ENCODE measurements at places on chromosomes 11 and 22.

- H3K27ac ChIP-seq = no peak overlapping the region
- no peaks in the 10 kb centered on the region for H3K4me1 ChIP-seq
- H3K36me3 ChIP-seq = no peaks in the 10 kb centered on the region
- peaks cover 57% of the 10 kb centered on the region for H3K27me3 ChIP-seq
- no peak for DNase-seq
- H3K4me3 ChIP-seq = no peak overlapping the region
Measured at GRCh38 chr22:48100685-48101417, 1338.4 kb downstream of the TBC1D22A start.

GRCh38 chr11:79160791-79161403, 279.9 kb downstream of the TENM4 start:
- H3K27ac ChIP-seq = no peak overlapping the region
- H3K4me1 ChIP-seq = no peaks in the 10 kb centered on the region
- no peaks in the 10 kb centered on the region for H3K36me3 ChIP-seq
- H3K27me3 ChIP-seq = no peaks in the 10 kb centered on the region
- DNase-seq = no peak

- peaks cover 47% of the 10 kb centered on the region for H3K27me3 ChIP-seq
- H3K4me1 ChIP-seq = peaks cover 14% of the 10 kb centered on the region
- no peak overlapping the region for H3K4me3 ChIP-seq
- DNase-seq = no peak
Measured at GRCh38 chr11:69891421-69892236, 72.4 kb upstream of the FGF3 start.

GRCh38 chr22:39832627-39833074, 60.9 kb downstream of the ENTHD1 start:
- no peak for DNase-seq
- H3K27ac ChIP-seq = no peak overlapping the region
- H3K27me3 ChIP-seq = peaks cover 59% of the 10 kb centered on the region
- H3K4me3 ChIP-seq = no peak overlapping the region

- H3K4me3 ChIP-seq = no peak overlapping the region
- no peak overlapping the region for H3K27ac ChIP-seq
- DNase-seq = no peak
- no peaks in the 10 kb centered on the region for H3K27me3 ChIP-seq
Measured at GRCh38 chr22:27882507-27883290, 36.4 kb downstream of the PITPNB start.

DNA sequence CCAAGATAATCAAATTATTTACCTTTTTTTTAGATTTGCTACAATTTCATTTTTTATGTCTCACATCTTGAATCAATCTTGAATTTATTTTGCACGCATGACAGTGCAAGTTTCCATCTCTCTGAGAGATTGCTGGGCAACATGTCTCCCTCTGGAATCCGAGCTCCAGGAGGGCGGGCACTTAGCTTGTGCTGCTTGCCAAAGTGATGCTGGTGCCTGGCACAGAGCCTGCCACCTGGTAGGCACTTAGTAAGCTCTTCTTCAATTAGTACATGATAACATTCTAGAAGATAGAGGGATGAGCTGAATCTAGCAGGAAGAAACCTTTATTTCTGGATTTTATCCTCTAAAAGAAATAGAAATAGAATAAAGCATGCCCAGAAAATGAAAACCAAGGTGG, 27.5 kb upstream of the OR9I1 start:
- no peaks in the 10 kb centered on the region for H3K4me1 ChIP-seq
- no peak overlapping the region for H3K27ac ChIP-seq
- H3K36me3 ChIP-seq = no peaks in the 10 kb centered on the region
- H3K27me3 ChIP-seq = no peaks in the 10 kb centered on the region

DNA sequence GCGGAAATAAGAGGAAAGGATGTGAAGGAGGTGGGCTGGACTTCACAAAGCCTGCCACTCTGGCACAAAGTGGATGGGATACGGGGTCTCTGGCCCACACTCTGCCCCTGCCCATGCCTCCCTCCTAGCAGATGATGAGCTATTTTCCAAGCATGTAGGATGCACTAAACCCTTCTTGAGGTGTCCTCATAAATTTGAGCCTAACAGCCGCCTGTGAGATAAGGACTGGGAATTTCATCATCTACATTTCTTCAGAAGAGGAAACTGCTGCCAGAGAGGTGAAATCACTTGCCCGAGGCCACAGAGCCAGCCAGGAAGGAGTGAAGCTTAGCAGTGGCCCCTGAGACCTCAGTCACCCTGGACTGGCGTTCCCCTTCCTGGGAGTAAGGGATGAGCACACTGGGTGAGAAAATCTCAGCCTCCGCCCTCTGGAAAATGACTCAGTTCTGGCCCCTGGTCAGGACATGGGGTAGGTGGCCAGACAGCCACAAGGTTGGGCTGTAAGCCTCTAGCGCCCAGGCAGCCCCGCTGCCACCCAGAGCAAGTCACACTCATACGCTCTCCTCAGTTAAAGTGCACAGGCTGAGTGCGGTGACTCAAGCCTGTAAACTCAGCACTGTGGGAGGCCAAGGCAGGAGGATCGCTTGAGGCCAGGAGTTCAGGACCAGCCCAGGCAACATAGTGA, 27.9 kb downstream of the MB start:
- no peaks in the 10 kb centered on the region for H3K27me3 ChIP-seq
- no peaks in the 10 kb centered on the region for H3K36me3 ChIP-seq
- peak overlapping the region; percentile 84 for H3K27ac ChIP-seq
- no peak for DNase-seq
- no peak overlapping the region for H3K4me3 ChIP-seq

DNA sequence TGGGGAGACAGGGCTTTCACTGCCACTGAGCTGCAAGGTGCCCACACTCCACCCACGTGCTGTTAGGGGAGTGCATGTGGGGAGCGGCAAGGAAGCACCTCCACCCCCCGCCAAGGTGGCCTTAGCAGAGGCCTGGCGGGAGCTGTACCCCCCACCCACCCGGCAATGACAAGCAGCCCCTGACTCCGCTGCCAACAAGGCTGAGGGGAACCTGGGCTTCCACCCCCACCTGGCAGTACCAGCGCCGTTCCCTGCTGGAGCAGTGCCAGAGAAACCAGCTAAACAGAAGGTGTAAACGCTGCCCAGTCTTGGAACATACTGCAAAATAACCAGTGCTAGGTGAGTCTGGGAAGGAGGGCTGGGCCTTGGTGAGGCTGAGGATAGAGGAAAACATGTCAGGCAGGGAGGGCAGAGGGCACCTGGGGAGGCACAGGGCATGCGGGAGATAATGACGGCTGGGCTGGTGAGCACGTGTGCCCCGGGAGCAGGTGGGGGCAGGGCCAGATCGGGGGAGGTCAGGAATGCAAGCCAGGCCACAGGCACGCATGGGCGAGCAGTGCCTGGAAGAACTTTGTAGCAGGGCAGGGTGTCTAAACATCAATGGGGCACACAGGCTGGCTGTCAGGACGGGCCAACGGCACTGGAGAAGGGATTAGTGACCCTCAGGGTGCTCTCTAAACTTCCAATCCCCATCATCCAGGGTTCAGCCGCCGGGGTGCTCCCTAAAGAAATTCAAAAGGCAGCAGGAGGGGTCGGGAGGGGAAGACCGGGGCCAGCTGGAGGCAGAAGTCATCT, 6.6 kb downstream of the CERK start:
- no peaks in the 10 kb centered on the region for H3K36me3 ChIP-seq
- no peaks in the 10 kb centered on the region for H3K27me3 ChIP-seq
- no peak overlapping the region for H3K4me3 ChIP-seq
- peaks cover 47% of the 10 kb centered on the region for H3K4me1 ChIP-seq

DNA sequence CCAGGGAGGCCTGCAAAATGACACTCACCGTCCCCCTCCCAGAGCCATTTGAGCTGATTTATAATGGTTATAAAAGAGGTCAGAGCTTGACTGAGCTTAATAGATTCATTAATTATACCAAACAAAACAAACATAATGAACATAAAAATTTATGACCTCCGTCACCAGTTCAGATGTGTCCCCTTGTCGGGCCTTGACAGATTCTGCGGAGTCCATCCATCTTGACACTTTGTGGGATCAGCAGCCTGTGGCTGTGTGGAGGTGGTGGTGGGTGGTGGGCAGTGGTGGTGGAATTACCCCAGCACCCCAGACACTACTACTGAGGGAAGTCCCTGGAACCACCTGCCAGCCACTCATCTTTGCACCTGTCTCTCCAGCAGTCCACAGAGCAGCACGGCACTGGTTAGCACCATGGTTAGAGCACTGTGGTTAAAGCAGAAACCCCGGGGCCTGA, 83.5 kb downstream of the DSCAML1 start:
- no peak overlapping the region for H3K4me3 ChIP-seq
- H3K27me3 ChIP-seq = no peaks in the 10 kb centered on the region
- DNase-seq = no peak

DNA sequence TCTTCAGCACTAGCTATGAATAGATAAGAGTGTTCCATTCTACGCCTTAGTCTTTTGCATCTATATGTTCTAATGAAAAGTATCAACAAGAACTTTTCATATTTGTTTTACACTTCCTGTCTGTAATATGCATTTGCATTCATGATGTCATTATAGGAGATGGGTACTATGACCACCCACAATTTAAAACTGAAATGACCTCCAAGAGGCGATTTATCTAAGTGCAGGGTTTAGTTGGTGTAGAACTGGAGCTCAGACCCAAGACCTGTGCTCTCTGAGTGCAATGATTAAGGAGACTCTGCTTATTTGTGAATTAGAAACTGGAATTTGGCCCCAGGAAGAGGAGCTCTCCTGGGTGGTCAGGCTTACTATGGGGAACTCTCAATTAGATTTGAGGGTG, 289.1 kb downstream of the ETS1 start:
- H3K27me3 ChIP-seq = no peaks in the 10 kb centered on the region
- H3K4me3 ChIP-seq = no peak overlapping the region
- H3K4me1 ChIP-seq = peaks cover 33% of the 10 kb centered on the region

- H3K27ac ChIP-seq = no peak overlapping the region
- H3K27me3 ChIP-seq = no peaks in the 10 kb centered on the region
- H3K4me1 ChIP-seq = no peaks in the 10 kb centered on the region
- H3K4me3 ChIP-seq = no peak overlapping the region
- peaks cover 17% of the 10 kb centered on the region for H3K36me3 ChIP-seq
Measured at GRCh38 chr22:29323641-29324040, 8.1 kb upstream of the RASL10A start.

DNA sequence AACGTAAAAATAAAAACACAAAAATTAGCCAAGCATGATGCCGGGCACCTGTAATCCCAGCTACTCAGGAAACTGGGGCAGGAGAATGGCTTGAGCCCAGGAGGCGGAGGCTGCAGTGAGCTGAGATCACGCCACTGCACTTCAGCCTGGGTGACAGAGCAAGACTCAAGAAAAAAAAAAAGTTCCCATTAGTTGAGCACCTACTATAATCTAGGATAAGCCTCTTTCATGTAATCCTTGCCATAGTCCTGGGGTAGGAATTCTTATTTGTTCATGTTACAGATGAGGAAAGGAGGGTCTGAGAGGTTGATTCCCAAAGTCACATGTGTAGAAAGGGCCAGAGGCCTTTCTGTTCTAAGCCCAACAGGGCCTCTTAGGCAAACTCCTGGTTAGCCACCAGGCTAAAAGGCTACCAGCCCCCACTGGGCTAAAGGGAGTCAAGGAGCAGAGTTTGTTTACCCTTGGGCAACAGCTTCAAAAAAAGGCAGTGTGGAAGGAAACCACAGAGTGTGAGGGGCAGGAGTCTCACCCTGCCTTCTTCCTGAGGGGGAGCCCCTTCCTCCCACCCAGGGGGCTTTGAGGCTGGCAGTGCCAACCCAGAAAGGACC, 21.6 kb upstream of the CSNK1E start:
- H3K4me3 ChIP-seq = no peak overlapping the region
- no peak for DNase-seq

- H3K27me3 ChIP-seq = no peaks in the 10 kb centered on the region
- H3K4me1 ChIP-seq = peaks cover 34% of the 10 kb centered on the region
- H3K36me3 ChIP-seq = peaks cover 44% of the 10 kb centered on the region
- no peak for DNase-seq
Measured at GRCh38 chr22:25765016-25765367, 23.0 kb downstream of the MYO18B start.

DNA sequence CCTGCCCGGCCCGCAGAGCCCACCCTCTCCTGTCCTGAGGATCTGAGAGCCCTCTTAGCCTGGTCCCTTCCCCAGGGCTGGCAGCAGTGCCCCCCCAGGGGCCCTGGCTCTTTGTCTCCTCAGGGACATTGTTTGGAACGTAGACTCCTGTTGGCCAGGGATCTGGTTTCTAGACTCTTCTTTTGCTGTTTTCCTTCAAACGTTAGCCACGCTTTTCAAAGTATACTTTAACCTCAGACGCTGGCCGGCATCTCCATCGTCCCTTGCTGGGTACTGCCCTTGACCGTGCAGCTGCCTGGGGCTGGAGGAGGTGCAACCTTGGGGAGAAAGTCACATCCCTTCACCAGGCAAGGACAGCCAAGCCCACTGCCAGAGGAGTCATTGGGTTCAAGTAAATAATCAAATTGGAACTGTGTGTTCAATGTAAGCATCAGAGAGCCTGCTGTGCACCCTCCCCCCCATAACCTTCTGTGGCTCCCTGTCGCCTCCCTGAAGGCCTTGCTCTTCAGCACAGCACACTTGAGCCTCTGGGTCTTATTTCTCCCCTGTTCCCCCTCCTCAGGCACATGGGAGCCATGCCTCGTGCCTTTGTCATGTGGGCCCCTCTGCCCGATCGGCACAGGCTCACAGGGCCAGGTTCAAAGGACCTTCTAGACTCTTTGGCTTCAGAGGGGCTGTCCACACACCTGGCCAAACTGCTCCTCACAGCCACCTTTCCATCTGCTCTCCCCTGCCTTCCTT, 21.8 kb upstream of the WNT7B start:
- DNase-seq = no peak
- no peak overlapping the region for H3K4me3 ChIP-seq
- H3K4me1 ChIP-seq = peaks cover 93% of the 10 kb centered on the region
- no peaks in the 10 kb centered on the region for H3K36me3 ChIP-seq
- H3K27me3 ChIP-seq = no peaks in the 10 kb centered on the region

- no peaks in the 10 kb centered on the region for H3K36me3 ChIP-seq
- no peak overlapping the region for H3K4me3 ChIP-seq
Measured at GRCh38 chr22:19762568-19763457, 2.2 kb downstream of the TBX1 start.

DNA sequence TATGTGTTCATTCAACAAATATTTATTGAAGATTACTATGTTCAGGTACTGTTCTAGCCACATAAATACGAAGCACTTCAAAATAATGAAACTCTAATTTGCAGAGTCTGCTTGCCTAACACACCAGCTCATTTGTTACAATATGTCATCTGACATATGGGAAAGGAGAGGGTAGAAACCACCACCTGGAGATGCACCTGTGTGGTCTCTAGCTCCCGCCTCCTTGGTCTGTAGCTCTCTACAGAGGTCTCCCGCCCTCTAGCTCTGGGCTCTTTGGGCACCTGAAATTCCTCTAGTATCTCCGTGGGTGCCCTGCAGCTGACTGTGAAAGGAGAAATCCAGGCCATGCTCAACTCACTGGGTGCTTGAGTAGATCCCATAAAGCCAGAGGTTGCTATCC, 51.4 kb upstream of the DBX1 start:
- no peak overlapping the region for H3K4me3 ChIP-seq
- H3K27ac ChIP-seq = no peak overlapping the region
- no peaks in the 10 kb centered on the region for H3K36me3 ChIP-seq
- no peak for DNase-seq
- peaks cover 49% of the 10 kb centered on the region for H3K27me3 ChIP-seq
- no peaks in the 10 kb centered on the region for H3K4me1 ChIP-seq

GRCh38 chr11:63552921-63553320, 10.3 kb downstream of the PLAAT2 start:
- H3K27me3 ChIP-seq = peaks cover 2% of the 10 kb centered on the region
- H3K27ac ChIP-seq = no peak overlapping the region
- peaks cover 5% of the 10 kb centered on the region for H3K4me1 ChIP-seq
- DNase-seq = no peak
- no peak overlapping the region for H3K4me3 ChIP-seq
- no peaks in the 10 kb centered on the region for H3K36me3 ChIP-seq

GRCh38 chr22:40238425-40239344, 61.0 kb downstream of the TNRC6B start:
- peaks cover 42% of the 10 kb centered on the region for H3K4me1 ChIP-seq
- DNase-seq = no peak
- H3K27ac ChIP-seq = peak overlapping the region; percentile 73
- H3K36me3 ChIP-seq = no peaks in the 10 kb centered on the region
- H3K4me3 ChIP-seq = no peak overlapping the region

All from heart right ventricle (tissue), 16 donors.